ENCODE measurements at places on chromosomes 11 and 22.

GRCh38 chr11:123381817-123382554 is 48.1 kb upstream of the GRAMD1B start:
- no peak for DNase-seq

DNA sequence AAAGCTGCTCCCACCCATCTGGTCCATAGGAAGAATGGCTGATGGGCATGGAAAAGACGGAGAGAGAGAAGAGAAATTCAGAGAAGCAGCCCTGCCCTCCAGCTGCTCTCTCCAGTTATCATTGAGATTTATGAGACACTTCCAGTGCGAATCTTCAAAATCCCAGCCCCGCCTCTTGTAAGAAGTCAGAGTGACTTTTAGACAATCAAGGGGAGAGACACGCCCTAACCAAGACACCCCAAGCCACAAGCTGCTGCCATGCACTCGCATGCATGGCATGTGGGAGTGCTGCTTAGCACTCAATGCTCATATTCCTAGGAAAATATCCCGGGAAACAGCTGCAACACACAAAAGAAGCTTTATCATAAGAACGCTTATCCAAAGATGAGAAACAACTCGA is 110.6 kb upstream of the BID start:
- DNase-seq = no peak

DNA sequence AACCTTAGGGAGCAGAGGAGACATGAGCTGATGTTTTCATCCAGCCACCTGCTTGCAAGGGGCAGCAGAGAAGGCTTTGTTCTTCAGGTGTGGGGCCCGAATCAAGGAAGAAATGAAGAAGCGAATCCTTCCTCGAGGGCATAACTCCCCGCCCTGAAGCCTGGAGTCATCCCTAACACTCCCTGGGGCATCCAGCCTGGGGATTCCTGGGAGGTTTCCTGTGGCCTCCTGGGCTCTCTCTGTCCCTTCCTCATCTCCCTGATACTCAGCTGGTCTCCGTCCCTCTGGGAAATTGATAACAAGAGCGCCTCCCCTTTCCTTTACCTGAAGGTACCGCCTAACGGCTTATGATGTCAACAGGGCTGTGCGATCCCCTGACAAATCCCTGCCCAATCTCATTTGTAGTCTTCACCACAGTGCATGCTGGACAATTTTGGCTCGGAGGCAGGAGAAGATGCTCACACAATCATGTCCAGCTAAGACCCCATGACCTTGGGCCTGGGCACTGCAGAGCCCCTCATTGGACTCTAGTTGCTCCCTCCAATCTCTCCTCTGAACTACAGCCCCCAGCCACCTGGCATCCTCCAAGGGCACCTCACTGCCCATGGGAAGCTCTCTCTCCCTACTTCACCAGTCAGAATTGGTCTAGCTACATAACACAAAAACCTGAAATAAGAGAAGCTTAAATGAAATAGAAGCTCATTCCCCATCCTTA is 80.6 kb upstream of the RTL6 start:
- no peak for DNase-seq

DNA sequence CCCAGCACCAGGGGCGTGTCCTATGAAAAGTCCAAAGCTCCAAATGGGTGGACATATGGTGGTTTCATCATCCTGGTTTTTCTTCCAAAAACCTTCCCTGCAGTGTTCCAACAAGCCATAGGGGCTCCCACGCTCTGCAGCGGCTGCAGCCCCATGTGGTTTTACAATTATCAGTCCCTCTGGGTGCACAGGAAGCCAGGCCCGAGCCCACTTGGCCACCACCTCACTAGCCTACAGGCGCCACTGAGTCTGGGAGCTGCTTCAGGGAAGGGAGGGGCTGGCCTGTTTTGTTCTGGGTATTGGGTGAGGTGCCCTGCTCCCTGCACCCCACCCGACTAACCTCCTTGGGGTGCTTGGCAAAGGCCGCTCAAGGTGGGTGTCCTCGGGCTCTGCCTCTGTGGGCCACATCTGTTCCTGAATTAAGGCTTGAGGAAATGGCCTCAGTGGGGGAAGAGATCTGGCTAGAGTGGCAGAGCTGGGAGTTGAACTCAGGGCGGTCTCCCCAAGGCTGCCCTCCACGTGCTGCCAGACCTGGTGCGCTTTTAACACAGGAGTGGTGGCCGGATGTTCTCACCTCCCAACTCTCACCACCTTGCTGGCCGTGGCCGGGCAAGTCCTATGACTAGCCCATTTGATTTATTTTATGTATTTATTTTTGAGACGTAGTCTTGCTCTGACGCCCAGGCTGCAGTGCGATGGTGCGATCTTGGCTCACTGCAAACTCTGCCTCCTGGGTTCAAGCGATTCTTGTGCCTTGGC is 5.3 kb upstream of the CDC42BPG start:
- DNase-seq = peak; percentile 40

GRCh38 chr11:122714484-122714883 is 59.0 kb downstream of the UBASH3B start:
- no peak for DNase-seq

- DNase-seq = peak; percentile 96
Observed at GRCh38 chr11:107705027-107705426, 6.8 kb downstream of the SLN start.

GRCh38 chr11:62146476-62147200 is 22.8 kb downstream of the INCENP start:
- DNase-seq = no peak
